ENCODE measurements at places on chromosomes 2 and 18. TPM values are rescaled to one million over a fixed set of nuclear protein-coding genes. Genes with fewer than 3 reads are reported as not detected.

The RFTN2 gene
- 17.5 TPM for total RNA-seq

The CPO gene
- total RNA-seq = not detected

The NDUFS1 gene
- total RNA-seq = 110 TPM

The PAX8 gene
- total RNA-seq = 19.8 TPM

The TUBB8B gene
- total RNA-seq = not detected

The ATG16L1 gene
- 23.0 TPM for total RNA-seq

The ERBB4 gene
- under 0.01 TPM for total RNA-seq

The POTEF gene
- 0.12 TPM for total RNA-seq

The ALPP gene
- total RNA-seq = not detected

The ACOXL gene
- not detected for total RNA-seq
